ENCODE measurements at places on chromosomes 11 and 22.

GRCh38 chr22:30333707-30334087, 7.0 kb upstream of the TBC1D10A start:
- DNase-seq: no peak

GRCh38 chr11:63874511-63874910, 35.6 kb downstream of the MARK2 start:
- DNase-seq: no peak

- no peak for DNase-seq
These were observed 6.5 kb upstream of the IL10RA start for GRCh38 chr11:117979481-117980211.

DNA sequence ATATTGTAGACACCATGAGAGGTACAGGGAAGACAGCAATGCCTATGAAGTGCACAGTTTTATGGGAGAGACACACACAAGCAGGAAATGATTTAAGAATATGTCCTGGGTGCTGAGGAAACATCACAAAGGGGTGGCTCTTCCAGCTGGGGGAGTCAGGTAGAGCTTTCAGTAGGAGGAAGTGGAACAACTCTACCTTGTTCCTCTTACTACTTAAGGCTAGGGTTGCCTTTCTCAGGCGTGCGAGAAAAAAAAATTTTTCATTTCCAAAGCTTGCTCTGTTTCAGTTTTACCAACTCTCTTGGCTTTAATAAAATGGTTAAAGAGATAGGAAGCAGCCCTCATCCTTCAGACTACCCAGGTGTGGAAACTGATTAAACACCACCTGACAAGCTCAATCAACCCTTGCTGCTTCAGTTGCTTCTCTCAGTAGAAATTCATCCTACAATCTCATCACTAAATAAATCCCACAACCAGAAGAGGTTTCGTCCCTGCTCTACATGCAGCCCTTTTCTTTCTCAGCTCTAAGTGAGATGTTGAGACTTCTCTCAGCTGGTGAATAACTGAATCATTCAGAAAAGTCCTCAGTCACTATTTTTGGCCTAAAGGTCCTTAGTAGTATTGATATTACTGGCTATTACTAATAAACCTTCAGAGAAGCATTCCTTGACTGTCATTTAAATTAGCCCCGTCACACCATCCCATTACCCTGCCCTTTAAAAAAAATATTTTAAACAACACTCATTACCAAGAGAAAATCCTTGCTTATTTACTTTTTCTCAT, 5.9 kb downstream of the ABTB2 start:
- DNase-seq: no peak

- DNase-seq: no peak
These were observed 29.7 kb upstream of the SORL1-AS1 start for GRCh38 chr11:121482231-121483129.

GRCh38 chr11:72083414-72083813, 2.8 kb downstream of the LRRC51 start:
- no peak for DNase-seq

DNA sequence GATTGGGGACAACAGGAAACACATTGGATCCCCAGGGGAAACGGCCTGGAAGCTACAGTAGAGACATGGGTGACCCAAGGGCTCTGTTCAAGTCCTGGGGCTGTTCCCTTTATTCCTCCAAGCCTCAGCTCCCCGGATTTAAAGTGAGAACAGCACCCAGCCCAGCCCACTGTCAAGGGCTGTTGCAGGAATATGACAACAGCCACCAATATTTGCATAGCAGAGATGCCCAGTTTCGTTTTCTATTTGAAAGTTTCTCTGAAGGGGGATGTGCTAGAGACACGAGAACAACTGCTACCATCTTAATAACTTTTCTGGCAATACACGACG, 81.1 kb upstream of the WNT7B start:
- peak; percentile 72 for DNase-seq

DNA sequence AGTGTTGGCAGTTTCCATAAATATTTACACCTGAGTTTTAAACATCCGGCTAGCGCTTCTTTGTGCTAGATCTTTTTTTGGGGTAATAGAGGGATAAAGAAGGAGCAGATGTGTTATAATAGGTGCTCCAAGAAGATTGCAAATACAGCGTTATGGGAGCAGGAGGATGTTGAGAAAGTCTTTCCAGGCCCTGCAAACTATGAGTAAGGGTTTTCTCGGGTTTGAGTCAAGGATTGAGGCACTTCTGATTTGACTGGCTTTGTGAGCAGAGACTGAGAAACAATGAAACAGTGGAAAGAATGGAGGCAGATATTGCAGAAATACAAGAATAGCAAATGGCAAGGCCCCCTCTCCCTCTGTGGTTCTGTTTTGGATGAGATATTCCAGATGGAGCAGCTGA, 155.0 kb upstream of the TIMP3 start:
- DNase-seq: no peak

DNA sequence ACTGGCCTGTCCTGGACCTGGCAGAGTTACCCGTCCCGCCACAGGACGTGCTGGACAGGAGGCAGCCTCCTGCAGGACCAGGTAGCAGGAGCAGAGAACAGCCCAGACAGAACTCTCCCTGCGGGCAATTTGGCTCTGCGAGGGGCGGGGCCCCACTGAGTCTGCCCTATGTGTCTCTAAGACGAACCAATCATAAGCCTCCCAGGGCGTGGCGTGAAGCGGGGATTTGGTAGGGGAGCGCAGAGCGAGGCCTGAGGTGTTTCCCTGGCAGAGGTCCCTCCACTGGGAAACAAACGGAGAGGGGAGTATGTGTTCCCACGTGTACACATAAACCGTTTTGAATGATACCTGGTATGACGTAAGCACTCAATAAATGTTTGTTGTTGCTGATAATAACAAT, 7.4 kb downstream of the CD82 start:
- no peak for DNase-seq

DNA sequence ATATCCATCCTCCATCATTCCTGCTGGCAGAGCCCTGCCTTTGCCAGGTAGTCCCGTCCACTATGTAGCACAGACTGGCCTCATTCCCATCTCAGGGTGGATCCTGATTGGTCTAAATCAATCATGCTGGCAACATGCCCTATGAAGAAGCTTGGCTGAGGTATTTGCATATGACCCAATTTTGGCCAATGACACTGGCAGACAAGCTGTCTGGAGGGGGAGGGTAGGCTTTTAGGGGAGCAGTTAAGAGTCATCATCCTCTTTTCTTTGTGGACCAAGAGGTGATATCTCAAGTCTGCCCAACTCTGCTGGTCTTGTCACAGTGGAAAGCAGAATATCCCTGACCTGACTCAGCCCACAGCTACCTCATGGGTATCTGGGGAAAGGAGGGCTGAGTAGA, 5.1 kb downstream of the CCDC89 start:
- no peak for DNase-seq

GRCh38 chr11:15159085-15159484, 44.4 kb downstream of the INSC start:
- no peak for DNase-seq

Data from left lung (tissue), 14 donors.